Activated naive CD4-positive, alpha-beta T cell (primary cell): ENCODE measurements at places on chromosomes 1 and 21.

GRCh38 chr1:89760496-89760895 is 60.3 kb upstream of the LRRC8D start:
- no peak for DNase-seq

DNA sequence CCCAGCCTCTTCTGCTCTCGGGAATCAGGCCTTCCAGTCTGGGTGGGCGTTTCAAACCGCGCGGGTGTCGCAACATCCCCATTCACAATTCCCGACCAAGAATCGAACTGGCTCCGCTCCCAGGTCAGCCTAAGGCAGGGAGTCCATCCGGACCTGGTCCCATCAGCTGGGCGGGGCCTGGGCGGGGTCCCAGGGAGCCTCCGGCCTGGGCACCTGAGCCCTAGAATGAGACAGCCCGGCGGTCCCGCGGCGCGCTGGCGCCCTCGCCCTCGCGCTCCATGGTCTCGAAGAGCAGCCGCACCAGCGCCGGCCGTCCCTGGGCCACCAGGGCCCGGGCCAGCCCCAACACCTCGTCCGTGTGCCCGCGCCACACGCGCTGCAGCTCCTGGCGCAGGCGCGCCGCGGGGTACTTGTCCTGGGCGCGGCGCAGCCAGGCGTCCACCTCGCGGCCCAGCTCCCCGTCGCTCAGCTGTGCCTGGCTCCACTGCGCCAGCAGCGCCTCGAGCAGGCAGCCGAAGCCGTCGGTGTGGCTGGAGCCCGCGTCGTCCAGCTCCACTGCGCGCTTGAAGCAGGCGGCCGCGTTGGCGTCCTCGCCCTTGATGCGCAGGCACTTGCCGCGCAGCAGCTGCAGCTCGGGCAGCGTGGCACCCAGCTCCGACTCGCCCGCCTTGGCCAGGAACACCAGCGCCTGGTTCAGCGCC is 16.9 kb upstream of the PARS2 start:
- no peak for DNase-seq

GRCh38 chr1:205088341-205088740 is 4.1 kb upstream of the TMEM81 start:
- DNase-seq: no peak

DNA sequence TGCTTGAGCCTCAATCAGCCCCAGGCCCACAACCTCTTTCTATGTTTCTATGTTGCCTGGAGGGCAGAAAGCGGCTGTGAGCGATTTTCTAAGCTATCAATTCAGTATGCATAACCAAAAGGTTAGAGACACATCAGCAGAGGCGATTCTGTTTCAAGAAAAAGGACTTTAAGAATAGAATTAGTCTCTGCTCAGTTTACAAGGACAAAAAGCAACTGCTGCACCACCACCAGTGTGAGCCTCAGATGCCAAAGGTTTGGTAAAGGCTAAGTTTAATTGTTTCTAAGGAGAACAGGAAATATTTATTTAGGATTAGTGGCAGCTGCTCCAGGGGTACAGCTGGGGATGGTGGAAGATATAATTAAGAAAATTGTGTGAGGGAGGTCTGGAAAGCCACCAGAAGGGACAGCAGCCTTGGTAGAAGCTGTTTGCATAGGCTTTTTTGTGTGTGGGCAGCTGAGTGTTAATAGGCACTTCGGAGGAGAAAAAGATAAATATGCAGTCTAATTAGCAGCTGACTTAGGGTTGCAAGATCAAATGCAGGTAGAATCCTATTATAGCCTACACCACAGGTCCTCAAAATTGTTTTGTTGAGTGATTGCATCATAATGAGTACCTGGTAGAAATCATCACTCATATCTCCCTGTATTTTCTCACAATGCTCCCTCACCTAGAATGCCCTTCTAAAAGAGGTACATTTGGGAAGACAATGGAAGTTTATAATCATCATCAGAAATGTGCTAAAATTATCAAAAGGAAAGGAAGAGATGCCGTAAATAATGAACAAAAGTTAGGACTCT is 35.8 kb downstream of the ZC3H11B start:
- no peak for DNase-seq

DNA sequence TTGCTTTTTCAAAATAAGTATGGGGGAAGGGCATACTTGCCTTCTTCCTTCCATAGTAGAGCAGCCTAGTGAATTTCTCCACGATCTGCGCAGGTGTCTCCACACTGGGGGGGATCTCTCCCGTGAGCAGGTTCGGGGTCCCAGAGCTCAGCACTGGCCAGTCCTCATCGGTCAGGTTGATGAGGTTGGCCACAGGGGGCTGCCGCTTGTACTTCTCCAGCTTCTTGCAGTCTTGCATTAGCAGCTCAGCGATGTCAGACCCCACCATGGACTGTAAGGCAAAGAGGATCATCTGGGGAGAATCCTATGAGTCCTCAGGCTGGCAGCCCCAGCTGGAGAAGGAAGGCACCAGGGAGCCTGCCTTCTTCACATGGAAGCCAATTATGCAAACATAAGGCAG is 11.8 kb downstream of the SEC16B start:
- DNase-seq: no peak

GRCh38 chr21:45313015-45313414 is 25.3 kb upstream of the POFUT2 start:
- no peak for DNase-seq

DNA sequence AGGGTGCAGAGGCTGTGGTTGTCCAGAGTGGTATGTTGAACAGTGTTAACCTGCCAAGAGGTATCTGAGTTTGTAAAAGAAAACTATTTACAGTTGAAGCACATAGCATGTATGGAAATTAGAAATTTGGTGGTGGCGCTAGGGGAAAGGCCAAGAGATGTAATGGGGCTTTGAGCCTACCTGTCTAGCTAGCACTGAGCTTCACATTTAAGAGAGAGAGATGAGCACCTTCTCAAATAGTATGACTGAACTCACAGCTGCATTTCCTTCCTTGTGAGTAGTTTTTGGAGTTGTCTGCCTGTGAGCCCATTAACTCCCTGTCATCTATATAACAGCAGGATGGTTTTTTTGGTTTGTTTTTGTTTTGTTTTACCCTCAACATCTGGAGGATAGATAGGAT is 4.0 kb downstream of the CLIC4 start:
- no peak for DNase-seq

GRCh38 chr1:10665226-10665625 is 131.2 kb downstream of the CASZ1 start:
- no peak for DNase-seq

DNA sequence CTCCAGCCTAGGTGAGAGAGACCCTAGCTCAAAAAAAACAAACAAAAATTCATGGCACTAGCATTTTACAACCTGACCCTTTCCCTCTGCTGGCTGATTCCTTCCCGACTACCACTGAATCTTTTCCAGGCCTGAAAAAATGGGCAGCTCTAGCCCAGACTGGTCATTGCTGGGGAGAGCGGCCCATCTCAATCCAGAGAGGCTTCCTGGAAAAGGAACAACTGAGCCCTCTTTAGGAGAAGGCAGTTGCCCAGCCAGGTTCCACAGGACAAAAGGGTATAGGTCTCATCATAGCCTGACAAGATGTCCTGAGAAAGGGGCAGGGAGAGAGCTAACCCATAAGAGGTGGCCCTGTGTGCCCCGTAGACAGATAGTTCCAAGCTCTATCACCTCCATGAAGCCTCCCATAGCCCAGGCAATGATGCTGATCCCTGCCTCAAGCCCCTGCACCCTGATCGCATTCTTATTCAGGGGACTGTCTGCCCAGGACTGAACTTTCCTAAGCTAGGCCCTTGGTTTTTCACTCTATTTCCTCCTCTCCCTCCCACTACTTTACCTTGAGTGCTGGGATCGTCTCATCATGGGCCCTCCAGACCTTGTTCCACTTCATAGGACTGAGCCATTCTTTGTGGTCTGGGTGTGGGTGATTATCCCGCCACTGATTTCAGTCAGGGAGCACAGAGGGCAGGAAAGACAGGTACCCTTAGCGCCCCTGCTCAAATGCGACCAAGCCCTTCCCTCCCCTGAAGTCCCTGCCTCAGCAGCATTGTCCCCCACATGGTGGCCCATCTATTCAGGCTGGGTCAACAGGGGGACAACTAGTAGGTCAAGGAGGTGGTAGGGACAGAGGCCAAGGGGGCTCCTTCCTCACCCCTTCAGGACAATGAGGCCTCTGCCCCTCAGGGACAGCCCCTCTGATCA is 18.2 kb downstream of the RHBG start:
- no peak for DNase-seq

- DNase-seq: no peak
Measured at GRCh38 chr1:206591226-206591625, 21.0 kb downstream of the EIF2D start.

DNA sequence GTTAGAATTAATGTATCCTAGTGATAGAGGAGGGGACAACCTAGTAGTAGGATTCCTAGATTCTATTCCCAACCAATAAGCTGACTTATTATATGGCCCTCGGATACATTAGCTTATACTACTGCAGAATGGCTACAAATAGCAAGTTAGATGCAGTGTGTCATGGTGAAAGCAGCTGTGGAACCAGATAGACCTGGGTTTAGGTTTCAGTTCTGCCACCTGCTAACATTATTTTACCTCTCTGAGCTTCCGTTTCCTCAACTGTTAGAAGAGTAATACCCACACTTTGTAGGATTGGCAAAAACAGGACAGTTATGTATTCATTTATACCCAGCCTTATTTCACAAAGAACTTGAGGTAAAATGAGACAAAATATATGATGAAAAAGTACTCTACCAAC is 21.6 kb upstream of the MAGOH start:
- no peak for DNase-seq

GRCh38 chr1:241666419-241666818 is 14.3 kb downstream of the WDR64 start:
- no peak for DNase-seq

GRCh38 chr1:109306832-109307273 is at the start of gene MYBPHL:
TSS of gene MYBPHL (minus strand) at chr1:109307011. CDS start at chr1:109306991, 20 bp downstream.
- DNase-seq: no peak

DNA sequence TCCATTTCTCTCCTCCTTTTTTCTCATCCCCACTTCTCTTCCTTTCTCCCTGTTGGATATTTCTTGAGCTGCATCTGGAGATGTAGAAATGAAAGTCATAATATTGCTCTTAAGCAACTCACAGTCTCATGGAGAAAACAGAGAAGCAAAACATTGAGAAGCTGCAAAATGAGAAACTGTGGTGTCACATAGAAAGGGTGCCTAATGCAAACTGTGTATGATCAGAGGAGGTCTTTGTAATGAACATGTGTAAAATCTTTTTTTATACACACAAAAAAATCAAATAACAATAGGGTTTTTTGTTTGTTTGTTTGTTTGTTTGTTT is 11.8 kb upstream of the SLAMF7 start:
- DNase-seq: no peak

- DNase-seq: no peak
Measured at GRCh38 chr1:5986018-5986417, 6.2 kb downstream of the NPHP4 start.

DNA sequence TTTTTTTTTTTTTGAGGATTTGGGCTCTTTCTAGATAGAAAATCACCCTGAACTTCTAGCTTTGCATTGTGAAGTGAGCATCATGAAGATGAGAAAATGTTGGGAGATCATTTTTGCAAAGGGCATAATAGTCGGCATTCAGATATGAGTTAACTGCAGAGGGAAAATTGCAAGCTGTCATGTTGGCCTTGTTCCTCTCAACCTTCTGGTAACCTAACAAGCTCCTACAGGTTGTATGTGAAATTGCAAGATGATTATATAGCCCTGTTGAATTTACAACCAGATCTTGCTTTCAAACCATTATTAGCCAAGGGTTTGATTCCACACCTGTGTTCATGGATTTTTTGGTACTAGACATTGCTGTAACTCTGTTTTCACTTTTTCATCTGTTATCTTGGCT is 2.2 kb downstream of the ELOA start:
- DNase-seq: no peak

DNA sequence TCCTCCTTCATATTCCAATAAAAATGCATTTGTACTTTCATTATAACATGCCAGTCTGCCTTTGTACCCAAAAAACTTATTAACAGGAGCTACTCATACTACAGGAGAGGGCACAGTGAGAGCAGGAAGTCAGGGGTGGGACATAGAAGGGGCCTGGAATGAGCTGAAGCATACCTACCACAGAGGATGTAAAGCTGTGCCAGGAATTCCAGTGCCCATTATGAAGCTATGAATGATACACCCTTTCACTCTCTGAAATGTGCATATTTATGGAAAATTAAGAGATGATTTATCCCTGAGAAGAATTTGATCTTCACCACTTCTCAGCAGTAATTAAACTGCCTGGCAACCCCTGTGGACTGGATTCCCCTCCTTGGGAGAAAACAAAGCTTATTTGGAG is 65.8 kb downstream of the ATP5PO start:
- DNase-seq: no peak

DNA sequence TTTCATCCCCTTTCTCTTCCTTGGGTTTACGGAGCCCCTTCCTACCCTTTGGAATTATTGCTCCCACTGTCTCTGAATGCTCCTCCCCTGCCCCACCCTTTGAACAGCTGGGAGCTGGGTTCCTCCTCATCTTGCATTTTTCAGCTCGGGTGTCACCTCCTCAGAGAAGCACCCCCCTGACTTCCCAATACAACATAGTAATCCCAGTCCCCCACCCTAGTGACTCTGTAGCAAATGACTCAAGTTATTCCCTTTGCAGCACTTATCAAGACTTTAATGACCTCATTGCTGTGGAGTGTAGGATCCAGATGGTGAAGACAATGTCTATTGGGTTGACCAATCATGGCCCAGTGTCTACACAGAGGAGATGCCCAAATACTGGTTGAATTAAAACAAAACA is 8.9 kb upstream of the VWA5B1 start:
- no peak for DNase-seq

- DNase-seq: no peak
Measured at GRCh38 chr1:17207966-17208418, 3.1 kb downstream of the PADI1 start.

- no peak for DNase-seq
Measured at GRCh38 chr1:147497826-147498225, 43.5 kb upstream of the BCL9 start.

- DNase-seq: no peak
Measured at GRCh38 chr1:16302709-16303627, 49.3 kb downstream of the FBXO42 start.

DNA sequence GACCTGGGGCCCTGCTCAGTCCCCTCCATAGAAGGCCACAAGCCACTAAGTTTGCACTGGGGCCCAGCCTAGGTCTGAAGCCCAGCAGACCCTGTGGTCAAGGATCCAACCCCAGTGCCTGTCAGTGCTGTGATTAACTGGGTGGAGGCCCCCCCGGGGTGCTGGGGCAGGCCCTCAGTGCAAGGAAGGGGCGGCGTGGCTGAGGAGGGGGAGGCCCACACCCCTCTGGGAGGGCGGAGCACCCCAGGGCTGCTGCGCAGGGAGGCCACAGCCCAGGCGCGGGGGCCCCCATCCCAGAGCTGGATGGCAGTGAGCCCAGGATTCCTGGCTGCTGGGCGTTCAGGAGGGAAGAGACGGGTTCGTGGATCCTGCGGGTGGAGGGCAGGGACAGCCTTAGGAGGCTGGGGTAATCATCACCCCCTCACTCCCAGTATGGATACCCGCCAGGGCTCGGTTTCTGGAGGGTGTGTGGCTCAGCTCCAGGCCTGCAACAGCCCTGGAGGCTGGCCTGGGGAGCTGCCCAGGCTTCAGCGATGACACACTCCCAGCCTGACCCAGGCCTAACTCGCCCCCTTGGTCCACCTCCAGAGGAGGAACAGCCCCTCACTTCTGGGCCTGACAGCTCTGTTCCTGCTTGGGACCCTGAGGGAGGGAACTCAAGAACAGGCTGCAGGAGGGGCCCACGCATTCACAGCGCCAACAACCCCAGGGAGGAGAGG is 890 bp downstream of the GJC2 start:
- no peak for DNase-seq
